ENCODE measurements at places on chromosomes 1 and 21. TPM values are rescaled to one million over a fixed set of nuclear protein-coding genes. Genes with fewer than 3 reads are reported as not detected.
A peak's percentile ranks its signal among the peaks of the same experiment; 100 is the strongest.

GRCh38 chr1:36008546-36009197, 75.2 kb upstream of the TEKT2 start:
- peak; percentile 74 for DNase-seq

GRCh38 chr1:68800182-68800581, 303.3 kb upstream of the DEPDC1 start:
- DNase-seq: no peak

DNA sequence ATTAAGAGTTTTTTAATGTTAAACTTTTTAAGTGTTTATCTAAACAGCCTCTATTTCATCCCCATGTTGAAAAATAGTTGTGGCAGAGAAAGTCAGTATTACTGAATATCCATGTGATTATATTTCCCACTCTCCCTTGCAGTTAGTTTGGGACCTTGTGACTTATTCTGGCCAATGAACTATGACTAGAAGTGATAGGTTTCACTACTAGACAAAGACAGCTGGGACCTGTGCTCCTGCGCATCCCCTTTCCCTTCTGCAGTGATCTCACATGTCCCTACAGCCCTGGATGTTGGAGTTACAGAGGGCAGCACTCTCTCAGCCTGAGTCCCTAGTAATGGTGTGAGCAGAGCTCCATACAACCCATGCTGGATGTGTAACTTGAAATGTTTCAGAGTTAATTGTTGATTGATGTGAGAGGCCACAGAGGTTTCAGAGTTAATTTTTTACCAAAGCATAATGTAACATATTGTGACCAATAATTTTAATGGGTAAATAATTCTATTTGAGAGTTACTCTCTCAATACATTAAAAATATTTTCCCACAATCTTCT, 18.7 kb upstream of the SAMD13 start:
- DNase-seq: no peak

CLEC20A gene
- total RNA-seq: not detected

DNA sequence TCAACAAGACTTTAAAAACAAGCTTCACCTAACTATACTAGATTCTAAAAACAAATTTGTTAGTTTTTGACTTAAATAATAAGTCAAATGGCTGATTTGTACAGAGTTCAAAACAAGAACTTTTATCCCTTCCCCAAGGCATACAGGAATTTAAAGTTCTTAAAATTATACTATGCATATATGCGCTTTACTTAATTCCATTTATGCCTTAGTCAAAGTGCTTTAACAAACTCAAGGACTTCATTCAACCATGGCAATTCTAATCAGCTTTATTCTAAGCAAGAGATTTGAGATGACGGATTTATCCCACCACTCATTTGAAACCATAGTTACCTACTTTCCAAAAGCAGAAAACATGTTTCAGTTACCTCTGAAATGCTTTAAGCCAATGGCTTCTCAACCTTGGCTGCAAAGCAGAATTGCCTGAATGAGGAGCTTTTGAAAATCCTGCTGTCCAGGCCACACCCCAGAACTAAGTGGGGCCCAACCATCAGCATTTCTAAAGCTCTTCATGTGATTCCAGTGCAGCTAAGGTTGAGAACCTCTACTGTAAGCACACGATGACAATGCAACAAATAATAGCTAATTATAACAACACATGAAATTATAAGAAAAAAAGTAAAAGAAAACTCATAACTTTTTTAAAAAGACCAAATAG, 44.6 kb downstream of the TTLL7 start:
- no peak for DNase-seq

PRELP gene
- not detected for total RNA-seq

ITLN1 gene
- not detected for total RNA-seq

- DNase-seq: no peak
Observed at GRCh38 chr1:44135886-44136285, 5.5 kb downstream of the KLF18 start.

AKR7A3 gene
- under 0.01 TPM for total RNA-seq

DNASE2B gene
- not detected for total RNA-seq

RBBP4 gene
- 161 TPM for total RNA-seq

SEMA4A gene
- total RNA-seq: 0.28 TPM

Data from IMR-90 (cell line).